ENCODE measurements at places on chromosomes 1 and 21.
A peak's percentile ranks its signal among the peaks of the same experiment; 100 is the strongest.

DNA sequence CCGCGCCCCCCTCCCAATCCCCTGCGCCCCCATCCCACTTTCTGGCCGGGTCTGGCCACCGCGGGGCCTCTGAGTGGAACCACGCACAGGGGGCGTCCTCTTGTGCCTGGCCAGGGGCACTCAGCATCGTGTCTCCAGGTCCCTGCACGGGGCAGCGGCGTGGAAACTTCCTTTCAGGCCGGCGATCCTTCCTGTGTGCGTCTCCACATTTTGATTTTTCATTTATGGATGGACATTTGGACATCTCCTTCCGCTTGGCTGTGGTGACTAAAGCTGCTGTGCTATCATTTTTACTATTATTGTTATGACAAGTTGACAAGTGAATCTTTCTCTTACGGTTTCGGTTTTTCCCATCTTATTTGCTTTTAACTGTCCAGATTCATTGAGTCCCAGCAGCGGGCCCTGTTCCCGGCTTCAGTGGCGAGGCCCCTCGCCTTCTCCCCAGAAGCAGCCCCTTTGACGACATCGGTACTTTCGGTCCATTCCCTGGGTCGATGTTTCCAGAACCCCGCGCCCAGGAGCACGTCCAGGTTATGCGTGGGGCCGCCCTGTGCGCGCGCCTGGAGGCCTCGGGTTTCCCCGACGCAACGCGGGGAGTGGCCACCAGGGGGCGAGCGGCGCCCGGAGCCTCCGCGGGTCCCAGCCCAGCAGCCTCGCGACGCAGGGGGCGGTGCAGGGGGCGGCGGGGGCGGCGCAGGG lies 12.4 kb upstream of the SLC19A1 start:
- DNase-seq: peak; percentile 88

GRCh38 chr1:236472850-236473788 lies 50.7 kb upstream of the LGALS8 start:
- no peak for DNase-seq

DNA sequence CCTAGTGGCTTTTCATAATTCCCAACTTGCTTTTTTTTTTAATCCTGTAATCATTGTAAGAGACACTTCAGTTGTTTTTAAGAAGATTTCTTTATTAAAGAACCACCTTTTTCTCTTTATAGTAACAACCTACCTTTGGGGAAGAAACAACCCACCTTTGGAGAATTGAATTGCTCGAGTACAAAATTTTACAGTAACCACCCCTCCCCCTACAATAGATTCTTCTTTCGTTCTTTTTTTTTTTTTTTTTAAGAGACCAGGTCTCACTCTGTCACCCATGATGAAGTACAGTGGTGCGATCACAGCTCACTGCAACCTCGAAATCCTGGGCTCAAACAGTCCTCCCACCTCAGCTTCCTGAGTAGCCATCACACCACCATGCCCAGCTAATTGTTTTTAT lies 2.1 kb upstream of the LRRC40 start:
- DNase-seq: no peak

DNA sequence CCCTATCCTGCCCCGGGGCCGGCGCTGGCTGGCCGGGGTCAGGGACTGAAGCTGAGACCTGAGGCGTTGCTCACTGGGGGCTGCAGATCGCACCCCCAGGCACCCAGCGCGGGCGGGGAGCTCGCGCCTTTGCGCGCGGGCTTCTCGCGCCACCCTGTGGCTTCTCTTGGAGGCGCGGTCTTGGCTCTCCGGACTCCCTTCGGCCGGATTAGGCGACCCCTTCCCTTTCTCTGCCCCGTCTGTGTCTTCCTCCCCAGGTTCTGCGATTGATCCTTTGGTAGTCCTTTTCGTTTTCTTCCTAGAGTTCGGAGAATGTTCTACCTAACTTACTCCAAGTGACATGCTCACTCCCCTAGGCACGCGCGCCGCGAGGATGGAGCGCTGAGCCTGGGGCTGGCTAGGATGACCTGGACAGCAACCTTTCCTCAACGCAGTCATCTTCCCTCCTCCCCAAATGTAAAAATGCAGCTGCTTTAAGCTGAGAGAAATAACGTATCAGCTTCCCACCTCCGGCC lies 495 bp upstream of the NTRK1 start:
- DNase-seq: peak; percentile 72

DNA sequence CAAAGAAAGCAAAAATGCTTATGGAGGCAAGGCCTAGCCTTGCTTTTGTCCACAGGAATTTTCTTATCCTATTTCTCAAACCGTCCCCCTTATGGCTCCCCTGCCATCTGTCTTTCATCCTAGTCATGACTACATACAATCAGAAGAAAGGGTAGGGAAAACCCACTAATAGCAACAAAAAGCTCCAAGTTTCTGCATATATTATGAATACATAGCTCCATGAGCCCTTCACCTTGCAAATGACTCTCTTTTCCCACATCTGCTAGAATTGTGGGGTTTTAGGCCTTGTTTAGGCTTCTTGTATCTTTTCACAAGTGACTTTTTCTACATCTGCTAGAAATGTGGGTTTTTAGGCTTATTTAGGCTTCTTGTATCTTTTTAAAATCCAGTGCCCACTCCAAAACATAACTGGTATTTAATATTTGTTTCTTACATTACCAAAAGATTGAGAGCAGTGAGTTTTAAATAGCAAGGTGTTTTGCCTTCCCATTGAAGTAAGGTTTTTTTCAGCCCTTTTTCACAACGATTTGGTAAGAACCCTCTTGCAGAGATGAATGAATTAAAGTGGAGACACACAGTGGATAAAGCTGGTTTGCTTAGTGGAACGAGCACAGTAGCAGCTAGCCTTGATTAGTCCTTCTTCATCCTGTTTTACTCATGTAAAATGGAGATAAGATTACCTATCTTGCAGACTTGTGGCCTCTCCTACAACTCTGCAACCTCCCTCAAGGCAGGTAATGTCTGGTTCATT lies 4.4 kb downstream of the GADD45A start:
- no peak for DNase-seq

DNA sequence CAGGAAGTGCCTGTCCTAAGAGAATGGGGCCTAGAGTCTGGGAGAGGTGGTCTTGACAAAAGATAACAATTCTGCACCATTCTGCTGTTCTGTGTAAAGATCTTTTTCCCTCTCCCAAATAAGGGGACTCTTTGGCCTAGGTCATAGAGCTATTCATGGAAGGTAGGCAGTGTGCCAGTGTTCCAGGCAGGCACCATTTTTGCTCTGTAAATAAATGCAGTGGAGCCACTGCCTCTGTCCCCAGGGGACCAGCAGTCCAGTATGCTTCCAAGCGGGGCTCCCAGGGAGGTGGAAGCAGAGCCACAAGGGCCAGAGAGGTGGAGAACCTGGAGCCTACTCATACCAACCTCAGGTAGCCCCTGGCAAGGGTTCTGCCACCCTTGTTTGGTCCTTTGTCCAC lies 25.9 kb downstream of the KCNA2 start:
- DNase-seq: no peak

DNA sequence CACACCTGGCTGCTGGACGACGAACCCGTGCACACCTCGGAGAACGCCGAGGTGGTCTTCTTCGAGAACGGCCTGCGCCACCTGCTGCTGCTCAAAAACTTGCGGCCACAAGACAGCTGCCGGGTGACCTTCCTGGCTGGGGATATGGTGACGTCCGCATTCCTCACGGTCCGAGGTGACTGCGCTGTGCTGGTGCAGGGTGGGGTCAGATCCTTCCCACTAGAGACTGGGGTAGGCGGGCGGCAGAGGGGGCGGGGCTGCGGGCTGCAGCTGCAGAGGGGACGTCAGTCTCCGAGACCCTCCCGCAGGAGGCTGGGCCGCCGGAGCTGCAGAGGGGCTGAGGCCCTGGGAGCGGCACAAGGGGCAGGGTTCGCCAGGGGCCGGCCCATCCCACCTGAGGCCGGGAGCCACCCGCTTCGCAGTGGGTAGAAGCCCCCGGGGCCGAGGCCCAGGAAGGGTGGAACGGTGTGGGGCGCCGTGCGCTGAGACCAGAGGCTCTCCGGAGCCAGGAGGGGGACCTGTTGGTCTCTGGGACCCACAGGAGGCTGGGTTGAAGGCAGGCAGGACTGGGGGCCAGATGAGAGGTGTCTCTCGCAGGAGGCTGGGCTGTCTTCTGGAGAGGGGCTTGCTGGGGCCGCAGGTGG lies 90.6 kb downstream of the TRIM11 start:
- DNase-seq: peak; percentile 44

Data from right hindlimb (tissue), 1 donor.